ENCODE measurements at places on chromosomes 3 and 15. TPM values are rescaled to one million over a fixed set of nuclear protein-coding genes. Genes with fewer than 3 reads are reported as not detected.

The ETV5 gene
- total RNA-seq: 0.36 TPM

The WDR73 gene
- 38.3 TPM for total RNA-seq

The GNB4 gene
- total RNA-seq: 1.0 TPM

The ADCY5 gene
- total RNA-seq: not detected

DNA sequence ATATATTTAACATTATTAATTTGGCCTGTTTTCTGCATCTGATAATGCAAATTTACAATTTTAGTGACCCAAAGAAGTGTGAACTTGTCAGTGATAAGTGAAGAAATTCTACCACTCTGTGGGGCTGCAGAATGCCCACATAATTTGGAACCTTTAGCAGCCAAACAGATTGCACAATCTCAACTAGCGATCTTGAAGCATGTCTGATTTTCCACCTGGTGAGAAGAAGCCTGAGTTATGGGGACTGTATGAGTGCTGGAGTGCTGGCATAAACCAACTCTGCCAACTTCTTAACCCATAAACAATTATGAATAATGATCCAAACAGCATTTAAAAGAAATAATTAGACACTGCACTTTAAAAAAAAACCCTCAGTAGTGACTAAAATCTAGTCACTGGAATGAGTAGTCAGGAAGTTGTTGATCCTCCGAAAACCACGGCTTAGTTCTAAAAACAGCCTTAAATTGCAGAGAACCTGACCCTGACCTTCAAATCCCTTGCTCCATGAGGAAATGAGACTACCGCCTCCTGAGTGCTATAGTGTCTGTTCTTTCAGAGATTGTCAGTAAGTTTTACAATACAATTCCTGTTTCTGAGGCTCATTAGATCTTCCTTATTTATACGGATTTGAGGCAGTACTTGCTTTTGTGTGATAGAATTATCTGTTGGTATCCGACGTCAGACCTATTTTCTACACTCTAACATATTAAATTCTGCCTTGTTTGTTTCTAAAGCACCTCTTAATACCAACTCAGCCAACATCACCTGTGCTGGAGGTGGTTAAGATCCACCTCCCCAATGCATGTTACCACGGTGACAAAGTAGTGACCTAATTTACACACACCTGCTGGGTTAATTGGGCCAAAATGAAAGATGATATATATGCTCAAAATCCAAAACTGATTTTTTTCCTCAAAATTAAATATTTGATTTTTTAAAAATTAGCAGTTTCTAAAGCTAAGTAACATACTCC lies 267.7 kb downstream of the ZBTB20 start:
- DNase-seq: no peak
- H3K27ac ChIP-seq: no peak overlapping the region
- H3K27me3 ChIP-seq: no peaks in the 10 kb centered on the region

DNA sequence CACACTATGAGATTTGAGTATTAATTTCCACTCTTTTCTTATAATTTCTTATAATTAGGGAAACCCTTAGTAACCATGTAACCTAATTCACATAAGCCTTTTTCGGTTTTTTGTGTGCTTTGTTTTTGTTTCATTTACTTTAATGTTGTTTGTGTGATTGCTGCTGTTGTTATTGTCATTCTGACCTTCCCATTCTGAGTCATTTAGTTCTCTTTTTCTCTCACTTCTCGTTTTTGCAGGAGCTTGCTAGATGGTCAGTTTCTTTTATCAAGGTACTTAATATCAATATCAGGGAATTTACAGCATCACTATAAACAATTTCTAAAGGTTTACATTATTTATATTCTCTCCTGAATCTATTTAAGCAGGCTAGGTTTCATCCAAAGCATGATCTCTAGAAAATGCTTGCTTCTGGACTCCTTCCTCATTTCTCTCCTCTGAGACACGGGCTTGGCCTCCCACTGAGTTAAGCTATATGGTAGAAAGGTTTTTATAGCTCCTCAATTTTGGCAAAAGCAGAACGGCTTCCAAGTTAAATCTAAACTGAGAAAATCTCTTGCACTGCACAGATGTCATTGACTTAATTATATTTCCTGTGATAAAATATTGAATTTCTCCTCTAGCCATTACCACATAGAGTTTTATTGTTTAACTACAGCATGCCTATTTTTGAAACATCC lies 534.2 kb downstream of the NSUN3 start:
- H3K4me3 ChIP-seq: no peak overlapping the region
- no peaks in the 10 kb centered on the region for H3K4me1 ChIP-seq
- no peak for DNase-seq

GRCh38 chr3:39843440-39843839 lies 34.0 kb downstream of the MYRIP start:
- H3K36me3 ChIP-seq: no peaks in the 10 kb centered on the region
- peaks cover 4% of the 10 kb centered on the region for H3K27me3 ChIP-seq
- H3K4me3 ChIP-seq: no peak overlapping the region
- no peaks in the 10 kb centered on the region for H3K4me1 ChIP-seq
- DNase-seq: no peak

GRCh38 chr3:66740260-66740659 lies 239.4 kb upstream of the LRIG1 start:
- no peaks in the 10 kb centered on the region for H3K36me3 ChIP-seq
- H3K27ac ChIP-seq: no peak overlapping the region
- H3K4me1 ChIP-seq: no peaks in the 10 kb centered on the region
- peaks cover 14% of the 10 kb centered on the region for H3K27me3 ChIP-seq

DNA sequence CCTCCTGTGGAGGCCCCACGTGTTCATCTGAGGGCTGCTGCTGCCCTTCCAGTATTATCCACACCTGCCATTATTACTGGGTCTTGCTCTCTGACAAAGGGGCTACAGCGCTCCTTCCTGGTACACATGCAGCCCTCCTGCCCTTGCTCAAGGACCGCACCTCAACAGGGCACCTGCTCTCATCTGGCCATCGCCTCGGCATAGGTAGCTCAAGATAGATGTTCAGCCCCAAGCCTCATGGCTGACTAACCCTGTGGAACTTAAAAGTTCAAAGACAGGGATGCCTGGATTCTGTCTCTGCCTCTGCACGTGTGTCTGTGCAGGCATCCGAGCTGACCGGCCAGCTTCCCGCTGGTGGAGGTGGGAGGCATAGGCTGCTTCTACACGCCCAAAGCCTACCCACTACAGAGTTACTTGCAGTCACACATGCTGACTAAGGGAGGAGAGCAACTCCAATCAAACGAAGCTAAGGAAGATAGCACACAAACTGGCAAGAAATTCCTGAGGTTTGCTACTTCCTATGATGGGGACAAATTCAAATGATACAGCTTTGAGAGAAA lies 152.5 kb upstream of the ATP10A start:
- H3K27me3 ChIP-seq: peaks cover 27% of the 10 kb centered on the region
- no peaks in the 10 kb centered on the region for H3K36me3 ChIP-seq
- DNase-seq: no peak
- no peaks in the 10 kb centered on the region for H3K4me1 ChIP-seq
- no peak overlapping the region for H3K4me3 ChIP-seq

GRCh38 chr15:69288531-69289341 lies 10.0 kb upstream of the PAQR5 start:
- no peaks in the 10 kb centered on the region for H3K36me3 ChIP-seq
- H3K4me3 ChIP-seq: no peak overlapping the region
- no peaks in the 10 kb centered on the region for H3K4me1 ChIP-seq
- peaks cover 4% of the 10 kb centered on the region for H3K27me3 ChIP-seq

DNA sequence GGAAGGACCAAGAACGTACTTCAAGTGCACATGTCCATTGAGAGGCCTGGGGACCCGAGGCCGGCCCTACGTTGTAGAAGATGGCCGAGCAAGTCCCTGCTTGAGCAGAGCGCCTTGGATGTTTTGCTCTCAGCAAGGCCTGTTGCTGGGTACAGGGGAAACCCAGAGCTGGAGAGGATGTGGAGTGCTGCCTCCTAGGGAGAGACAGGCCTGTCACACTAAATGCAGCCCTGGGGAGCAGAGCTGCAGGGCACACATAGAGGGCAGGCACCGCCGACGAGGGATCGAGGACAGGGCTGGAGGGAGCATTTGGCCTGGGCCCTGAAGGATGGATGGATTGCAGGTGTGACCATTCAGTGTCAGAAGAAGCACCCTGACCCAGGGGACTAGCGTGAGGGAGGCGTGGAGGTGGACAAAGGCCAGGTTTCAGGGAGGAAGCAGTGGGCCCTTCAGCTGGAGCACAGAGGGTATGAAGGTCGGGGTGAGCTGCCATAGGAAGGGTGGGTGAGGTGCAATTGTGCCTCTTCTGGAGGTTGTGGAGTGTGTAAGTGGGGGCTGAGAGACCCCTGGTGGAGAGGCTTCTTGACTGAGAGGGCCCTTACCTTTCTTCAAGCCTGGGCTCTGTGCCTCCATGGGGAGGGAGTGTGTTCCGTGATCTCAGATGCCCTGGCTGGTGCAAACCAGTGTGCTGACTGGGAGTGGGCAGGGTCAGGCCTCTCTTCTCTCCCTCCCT lies 142.4 kb downstream of the CHDH start:
- no peak overlapping the region for H3K4me3 ChIP-seq
- H3K27ac ChIP-seq: peak overlapping the region; percentile 43
- peaks cover 1% of the 10 kb centered on the region for H3K27me3 ChIP-seq
- no peak for DNase-seq

DNA sequence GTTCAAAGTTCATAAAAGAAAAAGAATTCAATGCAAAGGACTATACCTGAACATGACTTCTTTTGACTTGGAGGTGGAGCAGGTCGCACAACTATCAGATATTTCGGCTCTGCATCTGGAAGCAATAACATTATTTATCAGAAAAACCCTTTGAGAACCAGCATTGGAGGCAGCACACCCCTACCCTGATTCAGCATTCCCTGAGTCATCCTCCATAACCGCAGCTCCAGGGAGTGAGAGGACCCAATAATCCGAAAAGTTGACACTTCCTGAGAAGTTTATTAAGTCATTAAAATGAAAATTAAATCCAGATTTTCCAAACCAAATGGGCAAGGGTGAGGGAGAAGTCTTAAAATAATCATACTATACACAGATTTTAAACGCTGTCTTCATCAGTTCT lies 90.6 kb downstream of the ABI3BP start:
- H3K4me1 ChIP-seq: peaks cover 12% of the 10 kb centered on the region
- H3K4me3 ChIP-seq: no peak overlapping the region
- no peaks in the 10 kb centered on the region for H3K36me3 ChIP-seq
- no peak for DNase-seq
- no peak overlapping the region for H3K27ac ChIP-seq

GRCh38 chr3:9416139-9416780 lies 18.8 kb downstream of the SETD5 start:
- peak overlapping the region; percentile 20 for H3K27ac ChIP-seq
- no peak for DNase-seq
- H3K36me3 ChIP-seq: peaks cover 23% of the 10 kb centered on the region
- no peak overlapping the region for H3K4me3 ChIP-seq

DNA sequence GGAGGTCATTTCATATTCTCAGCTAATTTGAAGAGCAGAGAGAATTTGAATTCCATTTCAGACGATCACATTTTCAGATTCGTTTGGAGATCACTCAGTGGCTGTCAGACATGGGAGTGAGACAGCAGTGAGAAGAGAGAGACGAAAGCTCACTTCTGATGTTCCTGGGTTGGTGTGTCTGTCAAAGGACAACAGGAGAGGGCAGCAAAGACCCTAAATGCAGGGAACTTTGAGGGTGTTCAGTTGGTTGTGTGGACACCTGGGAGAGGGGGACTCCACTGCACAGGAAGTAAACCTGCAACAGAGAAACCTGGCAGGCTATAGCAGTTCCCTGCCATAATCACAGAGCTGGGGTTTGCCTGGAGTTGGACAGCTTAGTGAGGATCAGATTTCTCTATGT lies 675.1 kb downstream of the SQOR start:
- H3K4me3 ChIP-seq: no peak overlapping the region
- no peak for DNase-seq
- no peak overlapping the region for H3K27ac ChIP-seq
- no peaks in the 10 kb centered on the region for H3K27me3 ChIP-seq
- H3K36me3 ChIP-seq: no peaks in the 10 kb centered on the region
- H3K4me1 ChIP-seq: no peaks in the 10 kb centered on the region

DNA sequence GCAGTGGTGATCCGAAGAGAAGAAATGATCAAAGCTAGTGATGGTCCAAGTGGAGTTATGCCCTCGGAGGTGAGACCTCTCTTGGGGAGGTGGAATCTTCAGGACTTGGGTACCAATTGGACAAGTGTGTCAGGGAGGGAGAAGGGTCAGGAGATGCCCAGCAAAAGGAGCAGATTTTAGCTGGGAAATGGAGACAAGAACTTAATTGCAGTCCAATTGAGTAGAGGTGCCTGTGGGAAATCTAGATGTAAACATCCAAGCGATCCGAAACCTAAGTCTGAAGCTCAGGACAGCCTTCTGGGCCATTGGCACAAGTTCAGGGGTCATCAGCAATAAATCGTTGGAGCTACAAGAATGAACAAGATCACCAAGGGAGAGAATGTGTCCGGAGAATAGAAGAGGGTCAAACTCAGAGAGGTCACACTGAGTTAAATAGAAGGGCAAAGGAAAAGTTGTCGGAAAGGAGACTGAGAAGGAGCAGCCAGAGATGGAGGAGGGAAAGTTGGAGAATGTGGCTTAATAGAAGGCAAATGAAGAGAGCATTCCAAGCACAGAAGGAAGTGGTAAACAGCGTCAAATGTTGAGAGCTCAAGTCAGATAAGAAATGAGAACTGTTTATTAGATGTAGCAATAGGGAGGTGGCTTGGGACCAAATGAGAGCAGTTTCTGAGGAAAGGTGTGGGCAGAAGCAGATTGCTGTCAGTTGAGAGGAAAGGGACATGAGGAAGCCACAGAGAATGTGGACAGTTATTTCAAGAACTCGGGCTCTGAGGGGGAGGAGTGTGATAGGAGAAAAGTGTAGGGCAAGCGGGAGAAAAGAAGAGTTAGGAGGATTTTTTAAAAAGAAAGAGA lies 64.2 kb upstream of the FNDC3B start:
- H3K36me3 ChIP-seq: no peaks in the 10 kb centered on the region
- H3K4me1 ChIP-seq: peaks cover under 1% of the 10 kb centered on the region
- no peaks in the 10 kb centered on the region for H3K27me3 ChIP-seq
- no peak for DNase-seq
- no peak overlapping the region for H3K27ac ChIP-seq
- H3K4me3 ChIP-seq: no peak overlapping the region

DNA sequence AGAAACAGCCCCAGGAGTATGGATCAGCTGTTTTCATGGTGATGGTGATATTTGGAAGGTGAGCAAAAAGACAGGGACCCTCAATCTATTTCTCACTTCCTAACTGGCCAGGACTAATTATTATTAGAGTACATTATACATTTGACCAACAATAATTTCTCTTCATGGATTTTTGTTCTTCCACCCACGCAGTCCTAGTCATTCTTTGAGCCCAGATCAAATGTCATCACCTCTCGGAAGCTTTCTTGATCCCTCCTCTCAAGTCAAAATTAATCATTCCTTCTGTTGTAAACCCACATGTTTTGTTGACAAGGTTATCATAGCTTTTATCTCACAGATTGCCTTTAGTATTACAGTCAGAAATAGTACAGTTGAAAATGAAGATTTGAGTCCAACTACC lies 29.2 kb upstream of the PRICKLE2 start:
- no peak overlapping the region for H3K4me3 ChIP-seq
- H3K36me3 ChIP-seq: no peaks in the 10 kb centered on the region
- no peak overlapping the region for H3K27ac ChIP-seq
- DNase-seq: no peak

DNA sequence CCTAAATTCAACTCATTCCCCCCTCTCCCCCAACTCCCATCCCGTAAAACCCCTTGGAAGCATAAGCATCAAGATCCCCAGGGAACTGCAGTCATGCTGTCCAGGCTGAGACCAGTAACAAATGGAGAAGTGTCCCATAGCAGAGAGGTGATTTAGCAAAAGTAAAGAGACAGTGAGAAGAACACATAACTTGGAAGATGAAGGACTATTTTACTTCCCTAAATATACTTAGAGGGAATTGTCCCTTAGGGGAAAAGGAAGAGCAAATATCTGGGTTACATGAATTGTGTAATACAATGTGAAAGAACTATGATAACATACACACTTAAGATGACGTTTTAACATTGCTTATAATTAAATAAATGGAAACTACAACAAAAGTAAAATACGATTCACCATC lies 61.6 kb upstream of the LRRFIP2 start:
- H3K36me3 ChIP-seq: no peaks in the 10 kb centered on the region
- H3K27me3 ChIP-seq: peaks cover 3% of the 10 kb centered on the region
- no peak overlapping the region for H3K4me3 ChIP-seq
- no peak overlapping the region for H3K27ac ChIP-seq
- no peaks in the 10 kb centered on the region for H3K4me1 ChIP-seq

Data from naive thymus-derived CD8-positive, alpha-beta T cell (primary cell).